ENCODE measurements at places on chromosomes 16 and 17.

GRCh38 chr17:386141-386876, 33.7 kb upstream of the RPH3AL start:
- DNase-seq, result no peak

GRCh38 chr17:13086142-13086769, 68.4 kb upstream of the ELAC2 start:
- DNase-seq, result no peak

DNA sequence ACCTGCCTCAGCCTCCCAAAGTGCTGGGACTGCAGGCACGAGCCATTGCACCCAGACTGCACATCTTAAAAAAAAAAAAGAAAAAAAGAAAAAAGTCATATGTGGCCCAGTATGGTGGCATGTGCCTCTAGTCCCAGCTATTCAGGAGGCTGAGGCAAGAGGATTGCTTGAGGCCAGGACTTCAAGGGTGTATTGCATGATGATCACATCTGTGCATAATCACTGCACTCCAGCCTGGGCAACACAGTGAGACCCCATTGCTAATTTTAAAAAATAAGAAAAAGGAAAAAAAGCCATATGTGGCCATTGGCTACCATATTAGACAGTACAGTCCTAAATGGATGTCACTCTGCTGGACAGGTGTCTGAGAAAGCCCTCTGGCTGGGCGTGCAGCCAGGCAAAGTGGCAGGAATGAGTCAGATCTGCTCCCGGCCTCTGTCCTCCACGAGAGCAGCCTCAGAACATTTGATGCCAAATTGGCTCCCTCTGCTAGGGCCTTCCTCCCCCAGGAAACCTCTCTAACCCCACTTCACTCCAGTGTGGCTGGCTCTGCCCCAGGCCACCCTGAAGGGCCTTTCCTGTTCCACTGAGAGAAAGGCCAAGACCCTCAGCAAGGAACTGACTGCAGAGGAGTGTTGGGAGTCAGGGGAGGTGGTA, 14.7 kb downstream of the CA7 start:
- no peak for DNase-seq

GRCh38 chr16:53219795-53220454, 165.1 kb downstream of the CHD9 start:
- no peak for DNase-seq

DNA sequence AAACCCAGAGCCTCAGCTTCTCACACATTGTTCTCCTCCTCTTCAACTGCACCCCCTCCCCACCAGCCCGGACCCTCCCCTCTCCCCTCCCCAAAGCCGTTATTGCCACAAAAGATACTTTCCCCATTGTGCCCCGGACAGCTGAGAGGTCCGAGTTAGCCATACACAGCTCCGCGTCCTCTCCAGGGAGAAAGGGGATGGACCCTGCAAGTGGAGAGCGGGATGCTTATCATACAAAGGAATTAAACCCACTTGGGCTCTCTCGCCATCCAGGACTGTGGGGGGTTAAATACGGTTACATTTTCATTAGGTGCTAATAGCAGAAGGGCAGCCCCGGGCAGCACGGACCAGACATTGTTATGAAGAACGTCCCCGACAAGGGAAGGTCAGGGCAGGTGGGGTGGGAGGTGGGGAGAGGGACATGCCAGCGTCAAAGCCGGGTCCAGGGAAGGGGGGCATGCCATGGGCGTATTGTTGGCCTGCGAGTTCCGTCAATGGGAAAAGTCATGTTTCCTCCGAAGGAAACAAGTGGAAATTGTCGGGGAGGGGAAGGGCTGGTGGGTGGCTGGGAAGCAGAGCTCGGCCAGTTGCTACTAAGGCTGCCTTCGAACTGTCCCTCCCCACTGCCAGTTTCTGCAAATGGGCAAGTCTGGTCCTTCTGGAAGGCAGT, 99.1 kb downstream of the SOX9 start:
- no peak for DNase-seq

DNA sequence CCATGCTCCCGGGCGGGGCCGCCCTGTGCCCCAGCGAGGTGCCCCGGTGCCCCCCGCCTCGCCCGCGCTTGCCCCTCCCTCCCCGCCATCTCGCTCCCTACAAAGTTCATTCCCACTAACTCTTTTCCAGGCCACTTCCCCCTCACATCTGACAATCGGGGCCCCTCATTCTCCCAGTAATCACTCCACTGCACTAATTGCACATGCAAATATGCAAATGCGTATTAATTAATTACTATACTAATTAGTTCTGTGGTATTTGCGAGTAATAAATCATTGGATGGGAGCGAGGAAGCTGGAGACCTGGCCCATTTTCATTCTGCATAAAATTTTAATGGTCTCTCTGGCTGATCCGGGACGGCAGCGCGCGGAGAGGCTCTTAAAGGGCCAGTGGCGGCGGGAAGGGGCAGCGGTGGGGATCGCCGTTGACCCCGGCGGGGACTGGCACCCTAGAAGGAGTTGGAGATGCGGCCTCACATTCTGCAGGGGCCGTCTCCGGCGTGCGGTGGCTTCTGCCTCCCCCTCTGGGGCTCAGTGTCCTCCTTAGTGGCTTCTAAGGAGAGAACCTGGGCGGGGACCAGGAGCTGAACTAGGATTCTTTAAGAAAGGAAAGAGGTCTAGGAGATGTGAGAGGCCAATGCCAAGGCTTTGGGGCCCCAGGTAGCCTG, 8.4 kb upstream of the PPP1R1B start:
- DNase-seq, result no peak

DNA sequence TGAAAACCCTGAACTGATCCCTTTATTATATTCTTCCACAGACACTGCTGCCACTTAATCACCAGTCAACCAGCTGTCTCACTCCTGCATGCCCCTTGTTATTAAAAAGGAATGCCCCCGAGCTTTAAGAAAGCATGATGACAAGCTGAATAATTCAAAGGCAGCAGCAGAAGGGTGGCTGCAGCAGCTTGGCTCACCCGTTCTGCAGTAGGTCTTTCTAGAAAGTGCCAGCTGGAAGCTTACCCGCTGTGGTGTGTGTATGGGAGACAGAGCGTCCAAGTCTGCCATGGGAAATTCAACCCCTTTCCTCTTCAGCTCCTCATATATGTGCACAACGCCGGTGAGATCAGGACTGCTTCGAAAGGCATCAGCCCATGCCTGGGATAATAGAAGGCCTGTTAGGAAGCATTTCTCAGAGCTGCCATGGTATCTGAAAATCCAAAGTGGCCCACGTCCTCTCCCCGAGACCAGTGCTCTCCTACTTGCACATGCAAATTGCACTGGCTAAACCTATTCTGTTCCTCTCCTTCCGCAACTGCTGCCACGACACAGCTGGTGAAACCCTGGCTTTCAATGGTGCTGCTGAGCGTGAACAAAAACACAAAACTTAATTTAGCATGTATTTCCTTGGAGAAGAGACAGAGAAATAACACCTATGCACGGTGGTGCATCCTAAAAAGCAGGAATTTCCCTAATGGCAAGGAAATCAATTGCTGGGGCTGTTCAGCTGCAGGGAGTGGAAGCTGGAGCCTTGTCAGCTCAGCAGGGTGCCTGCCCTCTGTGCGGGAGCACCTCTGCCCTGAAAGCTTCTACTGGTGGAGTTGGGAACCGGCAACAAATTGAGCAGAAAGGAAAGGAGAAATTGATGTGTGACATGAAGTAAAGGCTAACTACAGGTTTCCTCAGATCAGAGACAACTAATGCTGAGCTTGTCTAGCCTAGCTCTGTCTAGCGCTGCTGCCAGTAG, 47.9 kb upstream of the SREBF1 start:
- no peak for DNase-seq

GRCh38 chr16:70480127-70481105, 26.0 kb downstream of the FCSK start:
- DNase-seq, result no peak

- DNase-seq, result no peak
These were observed 64.3 kb downstream of the ZDHHC7 start for GRCh38 chr16:84947022-84947421.

GRCh38 chr16:30853758-30854157, 40.1 kb downstream of the BCL7C start:
- no peak for DNase-seq

DNA sequence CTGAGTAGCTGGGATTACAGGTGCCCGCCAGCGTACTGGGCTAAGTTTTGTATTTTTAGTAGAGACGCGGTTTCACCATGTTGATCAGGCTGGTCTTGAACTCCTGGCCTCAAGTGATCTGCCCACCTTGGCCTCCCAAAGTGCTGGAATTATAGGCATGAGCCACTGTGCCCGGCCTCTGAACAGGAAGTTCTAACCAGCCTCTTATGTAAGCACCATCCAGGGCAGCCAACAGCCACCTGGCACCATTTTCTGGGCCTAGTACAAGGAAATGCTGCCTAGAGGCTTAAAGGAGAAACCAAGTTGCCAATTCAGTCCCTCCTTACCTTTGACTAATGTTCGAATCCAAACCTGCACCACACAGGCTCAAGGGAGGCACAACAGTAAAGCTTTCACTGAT, 8.5 kb upstream of the SLC39A11 start:
- DNase-seq, result no peak
